Activated naive CD4-positive, alpha-beta T cell (primary cell): ENCODE measurements at places on chromosomes 6 and 20.

DNA sequence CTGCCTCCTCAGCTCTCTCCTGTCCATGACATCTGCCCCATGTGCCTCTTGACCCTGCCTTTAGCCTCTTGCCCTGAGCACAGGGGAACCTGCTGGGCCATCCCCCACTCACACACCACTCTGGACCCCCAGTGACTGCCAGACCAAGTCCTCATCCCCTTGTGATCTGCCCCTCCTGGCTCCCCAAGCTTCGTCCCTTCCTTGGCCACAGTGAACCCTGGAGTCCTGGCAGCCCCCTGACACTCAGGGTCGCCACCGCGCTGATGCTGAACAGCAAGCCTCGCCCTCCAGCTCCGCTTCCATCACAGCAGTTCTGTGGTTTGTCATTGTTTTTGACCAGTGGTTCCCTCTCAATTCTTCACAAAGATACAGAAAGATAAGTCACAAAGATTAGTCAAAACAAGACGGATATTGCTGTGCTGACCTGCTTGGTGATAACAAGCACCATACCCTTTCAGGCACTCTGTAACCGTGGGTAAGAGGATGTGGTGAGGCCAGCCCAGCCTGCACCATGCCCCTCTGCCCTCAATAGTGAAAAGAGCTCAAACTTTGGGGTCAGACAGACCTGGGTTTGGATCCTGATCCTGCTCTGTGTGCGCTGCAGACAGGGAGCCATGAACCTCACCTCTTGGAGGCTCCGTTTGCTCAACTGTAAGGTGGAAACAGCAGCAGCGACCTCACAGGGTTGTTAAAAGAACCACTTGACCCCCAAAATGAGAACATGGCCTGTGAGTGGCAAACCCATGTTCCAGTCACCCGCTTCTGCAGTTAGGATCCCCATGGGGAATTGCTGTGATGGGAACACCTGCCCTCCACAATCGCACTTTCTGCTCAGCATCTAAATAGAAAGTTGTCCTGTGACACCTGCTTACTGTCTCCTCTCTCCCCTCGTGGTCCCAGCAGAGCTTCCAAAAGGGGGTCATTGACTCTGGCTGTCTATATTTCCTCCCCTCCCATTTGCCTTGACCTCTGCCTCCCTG, 114.5 kb downstream of the TOX2 start:
- no peak for DNase-seq

DNA sequence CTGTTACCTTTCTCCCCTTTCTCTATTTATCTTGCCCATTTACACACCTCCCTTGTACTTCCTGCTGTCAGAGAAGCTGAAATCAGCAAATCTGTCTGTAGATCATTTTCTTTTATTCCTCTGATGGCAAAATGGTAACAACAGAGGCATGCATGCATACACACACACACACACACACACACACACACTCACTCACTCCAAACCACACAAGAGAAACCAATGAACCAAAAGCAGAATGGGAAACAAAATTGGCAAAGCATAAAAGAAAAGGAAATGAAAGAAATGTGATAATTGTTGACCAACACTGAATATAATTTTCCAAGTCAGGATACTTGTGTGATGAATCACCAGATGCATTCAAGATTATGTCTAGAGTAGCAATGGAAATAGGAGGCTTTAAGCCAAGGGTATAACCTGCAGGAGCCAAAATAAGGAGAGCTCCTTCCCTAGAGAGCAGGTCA, 172.4 kb downstream of the PLCB4 start:
- no peak for DNase-seq

DNA sequence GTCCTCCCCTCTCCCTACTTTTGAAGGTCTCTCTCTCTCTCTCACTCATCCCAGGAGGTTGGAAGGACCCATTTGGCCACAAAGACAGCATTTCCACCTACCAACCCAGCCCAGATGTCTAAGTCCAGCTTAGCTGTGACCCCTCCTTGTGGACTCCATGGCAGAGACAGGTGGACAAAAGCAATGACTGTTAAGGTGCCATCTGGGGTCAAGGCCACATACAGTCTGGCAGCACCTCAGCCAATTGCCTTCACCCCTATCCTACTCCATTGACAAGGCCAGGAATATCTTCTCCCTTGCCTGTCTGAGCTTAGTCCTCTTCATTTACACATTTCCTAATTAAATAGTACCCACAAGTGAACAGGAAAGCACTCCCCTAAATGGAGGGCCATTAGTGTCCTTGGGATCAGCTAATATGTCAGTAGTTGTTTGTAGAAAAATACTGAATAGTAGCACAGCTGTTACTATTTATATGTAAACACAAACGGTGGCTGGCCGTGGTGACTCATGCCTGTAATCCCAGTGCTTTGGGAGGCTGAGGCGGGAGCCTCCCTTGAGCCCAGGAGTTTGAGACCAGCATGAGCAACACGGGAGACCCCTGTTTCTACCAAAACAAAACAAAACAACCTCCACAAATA, 28.8 kb downstream of the GCM1 start:
- no peak for DNase-seq

- no peak for DNase-seq
Observed at GRCh38 chr6:35626401-35626800, 62.3 kb downstream of the FKBP5 start.

DNA sequence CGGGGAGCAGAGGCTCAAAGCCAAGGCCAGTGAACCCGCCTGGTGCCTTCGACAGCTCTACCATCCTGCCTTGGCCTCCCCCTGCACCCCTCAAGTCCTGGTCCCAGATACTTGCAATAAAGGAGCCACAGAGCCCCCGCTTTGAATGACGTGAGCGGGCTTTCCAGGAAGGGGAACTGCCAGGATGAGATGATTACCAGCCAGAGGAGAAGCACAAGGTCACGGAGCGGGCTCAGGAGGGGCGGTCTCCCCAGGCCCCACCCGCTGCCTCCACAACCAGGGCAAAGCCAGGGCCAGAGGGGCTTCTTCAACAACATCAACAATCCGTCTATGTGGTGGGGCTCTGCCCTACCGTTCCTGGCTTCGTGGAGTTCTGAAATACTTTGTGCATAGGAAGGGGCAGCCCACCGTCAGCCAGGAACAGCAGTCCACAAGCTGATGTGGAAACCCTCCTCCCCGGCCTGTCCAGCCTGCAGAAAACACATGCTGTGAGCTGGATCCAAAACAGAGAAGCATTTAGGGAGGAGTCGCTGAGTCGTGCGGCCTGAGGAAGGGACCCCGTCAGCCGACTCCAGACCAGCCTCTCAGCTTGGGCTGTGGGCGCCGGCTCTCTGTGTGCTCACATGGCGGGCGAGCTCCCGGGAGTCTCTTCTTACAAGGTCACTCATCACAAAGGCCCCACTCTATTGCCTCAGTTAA, 392.5 kb downstream of the CDH4 start:
- no peak for DNase-seq

GRCh38 chr20:46204594-46205186, 86.6 kb downstream of the CD40 start:
- no peak for DNase-seq

DNA sequence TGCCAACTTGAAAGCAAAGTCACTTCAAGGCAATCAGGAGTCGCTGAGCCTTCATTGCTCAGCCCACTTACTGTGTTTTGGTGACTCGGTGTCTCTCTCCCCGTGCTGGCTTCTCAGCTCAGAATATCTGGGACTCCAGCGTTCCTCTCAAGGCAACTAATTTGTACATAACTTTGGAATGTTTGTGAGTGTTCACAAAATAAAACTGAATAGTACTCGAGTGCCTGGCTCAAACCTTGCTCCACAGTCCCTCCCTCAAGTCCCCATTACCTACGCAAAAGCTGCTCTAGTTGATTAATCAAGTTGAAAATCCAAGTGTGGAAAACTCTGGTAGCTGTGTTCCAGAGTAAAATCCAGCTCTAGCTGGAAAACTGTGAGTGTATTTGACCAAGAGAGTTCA, 8.6 kb downstream of the IPCEF1 start:
- DNase-seq = no peak

- DNase-seq = no peak
Observed at GRCh38 chr6:4751823-4752464, 24.3 kb upstream of the CDYL start.

DNA sequence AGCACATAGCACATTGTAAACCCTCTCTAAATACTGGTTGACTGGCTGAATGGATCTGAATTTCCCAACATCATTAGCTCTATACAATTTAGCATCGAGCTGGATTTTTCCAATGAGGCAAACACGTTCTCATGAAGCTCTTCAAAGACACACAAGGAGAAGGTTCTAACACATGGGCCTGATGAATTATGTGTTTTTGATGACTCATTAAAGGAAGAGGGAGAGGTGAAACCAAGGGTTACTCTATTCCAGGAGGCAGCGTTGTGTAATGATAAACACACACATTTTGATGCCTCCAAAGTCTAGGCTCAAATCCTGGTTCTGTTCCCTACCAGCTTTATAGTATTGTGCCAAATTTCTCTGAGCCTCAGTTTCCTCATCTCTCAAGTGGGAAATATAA, 84.3 kb downstream of the PFDN4 start:
- no peak for DNase-seq

DNA sequence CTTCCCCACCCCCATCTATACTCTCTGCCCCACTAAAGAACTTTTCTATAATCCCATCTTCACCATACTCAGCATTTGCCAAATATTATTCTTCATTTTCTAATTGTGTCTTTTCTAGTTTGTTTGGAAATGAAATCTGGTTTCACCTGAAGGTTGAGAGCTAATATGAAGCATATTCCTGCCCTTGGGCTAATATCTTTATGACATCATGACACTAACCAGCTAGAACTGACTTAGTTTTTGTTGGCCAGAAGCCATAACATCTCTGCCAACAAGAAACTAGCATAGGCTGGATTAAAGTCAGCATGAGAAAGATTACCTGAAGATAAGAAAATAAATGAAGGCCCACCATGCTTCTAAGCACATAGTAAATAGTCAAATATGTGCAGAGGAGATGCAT, 16.7 kb downstream of the UNC5CL start:
- no peak for DNase-seq

DNA sequence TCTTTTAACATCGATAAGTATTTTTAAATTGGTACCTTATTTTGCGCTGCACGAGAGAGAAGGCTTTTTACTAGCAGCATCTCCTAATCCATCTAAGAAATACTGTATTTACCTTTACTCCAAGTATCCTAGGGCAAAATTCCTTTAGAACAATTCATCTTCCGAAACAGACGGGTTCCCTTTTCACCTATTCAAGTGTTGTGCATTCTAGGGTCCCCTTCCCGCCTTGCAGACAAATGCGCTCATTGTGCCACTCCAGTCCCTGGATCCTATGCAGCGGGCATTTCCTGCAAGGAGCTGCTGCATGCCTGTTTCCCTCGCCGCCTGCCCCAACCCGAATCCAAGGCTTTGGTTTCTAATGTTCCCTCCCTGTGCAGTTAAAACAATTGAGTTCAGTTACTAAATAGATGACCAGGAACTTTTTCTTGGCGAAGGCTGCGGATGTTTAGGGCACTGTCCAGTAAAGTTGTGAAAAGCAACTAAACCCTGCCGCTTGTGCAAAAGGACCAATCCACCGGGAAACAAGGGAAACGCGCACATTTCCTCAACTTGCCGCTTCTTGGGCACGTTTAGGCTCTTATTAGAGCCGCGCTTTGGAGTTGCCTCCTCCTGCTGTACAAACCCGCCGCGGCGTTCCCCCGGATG, 556 bp upstream of the SCAF8 start:
- no peak for DNase-seq

DNA sequence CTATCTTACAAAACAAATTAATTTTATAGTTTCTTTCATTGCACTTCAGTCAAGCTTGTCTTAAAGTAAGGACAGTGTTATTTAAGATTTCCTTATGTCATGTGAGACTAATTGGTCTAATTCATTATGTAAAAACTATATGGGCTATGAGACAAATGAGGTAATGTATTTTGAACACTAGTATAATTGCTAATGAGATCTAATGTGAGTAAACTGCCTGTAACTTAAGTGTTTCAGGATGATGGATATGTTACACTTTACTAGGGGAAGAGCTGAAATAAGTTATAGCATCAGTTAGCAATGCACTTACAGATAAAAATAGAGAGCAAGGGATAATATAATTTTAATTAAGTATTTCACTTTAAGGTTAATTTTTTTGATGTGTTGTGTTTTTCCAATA, 386.3 kb upstream of the MAP3K7 start:
- no peak for DNase-seq

GRCh38 chr6:37309046-37309445, 44.7 kb upstream of the RNF8 start:
- DNase-seq = no peak
